Activated naive CD8-positive, alpha-beta T cell treated with anti-CD3 and anti-CD28 coated beads, Interleukin-2, amount 50 U/mL, for 24 hours (primary cell): ENCODE measurements at places on chromosomes 12 and 14.

GRCh38 chr14:103828315-103828967, 18.9 kb downstream of the PPP1R13B start:
- peaks cover 9% of the 10 kb centered on the region for H3K4me1 ChIP-seq
- no peaks in the 10 kb centered on the region for H3K27me3 ChIP-seq
- H3K4me3 ChIP-seq: no peak overlapping the region
- H3K36me3 ChIP-seq: no peaks in the 10 kb centered on the region

- peaks cover 32% of the 10 kb centered on the region for H3K36me3 ChIP-seq
- peak; percentile 47 for DNase-seq
- peaks cover 96% of the 10 kb centered on the region for H3K4me1 ChIP-seq
- no peak overlapping the region for H3K4me3 ChIP-seq
- peak overlapping the region; percentile 60 for H3K27ac ChIP-seq
Observed at GRCh38 chr14:102822311-102822863, 45.1 kb downstream of the TRAF3 start.

DNA sequence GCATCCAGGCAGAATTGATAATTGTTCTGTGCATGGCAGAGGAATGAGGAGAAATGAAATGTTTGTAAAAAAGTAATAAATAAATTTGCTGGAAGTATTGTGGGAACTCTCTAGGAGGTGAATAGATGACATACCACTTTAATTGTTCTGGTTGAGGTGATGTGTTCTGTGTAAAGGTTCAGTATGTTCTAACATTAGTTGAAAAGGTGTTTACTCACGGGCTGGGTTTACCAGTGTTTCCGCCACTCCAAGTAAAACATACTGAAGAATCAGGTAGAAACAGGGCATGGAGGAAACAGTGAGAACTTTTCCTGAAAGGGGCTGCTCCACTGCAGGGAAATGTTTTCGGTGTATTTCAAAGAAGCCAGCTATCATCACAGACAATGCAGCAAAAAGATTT, 53.3 kb downstream of the SLC15A5 start:
- H3K27ac ChIP-seq: no peak overlapping the region
- no peak overlapping the region for H3K4me3 ChIP-seq
- H3K27me3 ChIP-seq: no peaks in the 10 kb centered on the region
- H3K4me1 ChIP-seq: no peaks in the 10 kb centered on the region
- H3K36me3 ChIP-seq: no peaks in the 10 kb centered on the region

GRCh38 chr14:65991104-65991503, 495.1 kb upstream of the CCDC196 start:
- DNase-seq: no peak
- H3K27ac ChIP-seq: no peak overlapping the region
- no peaks in the 10 kb centered on the region for H3K36me3 ChIP-seq
- H3K4me1 ChIP-seq: peaks cover 13% of the 10 kb centered on the region
- no peaks in the 10 kb centered on the region for H3K27me3 ChIP-seq

DNA sequence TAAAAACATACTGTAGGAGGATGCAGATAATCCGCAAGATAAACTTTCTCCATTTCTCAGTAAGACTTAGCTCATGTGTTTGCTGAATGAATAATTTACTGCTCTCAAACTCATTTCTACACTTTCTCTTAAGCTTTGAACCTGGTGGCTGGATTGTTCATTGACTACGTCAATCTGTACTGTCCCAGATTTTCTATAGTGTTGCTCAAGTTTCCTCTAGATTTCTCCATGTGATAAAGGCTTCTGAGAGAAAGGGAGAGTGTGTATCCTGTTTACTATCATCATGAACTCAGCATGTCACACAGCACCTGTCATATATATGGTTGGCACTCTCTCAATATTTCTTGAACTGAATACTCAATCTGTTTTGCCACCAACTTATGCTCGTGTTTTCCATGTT, 518.0 kb upstream of the TBX3 start:
- H3K27me3 ChIP-seq: no peaks in the 10 kb centered on the region
- no peak overlapping the region for H3K27ac ChIP-seq
- H3K4me1 ChIP-seq: no peaks in the 10 kb centered on the region
- no peak for DNase-seq
- H3K36me3 ChIP-seq: no peaks in the 10 kb centered on the region
- H3K4me3 ChIP-seq: no peak overlapping the region

- no peaks in the 10 kb centered on the region for H3K4me1 ChIP-seq
- H3K4me3 ChIP-seq: no peak overlapping the region
- H3K27me3 ChIP-seq: no peaks in the 10 kb centered on the region
- no peaks in the 10 kb centered on the region for H3K36me3 ChIP-seq
- no peak for DNase-seq
- H3K27ac ChIP-seq: no peak overlapping the region
Observed at GRCh38 chr12:130308393-130308792, 29.3 kb upstream of the PIWIL1 start.
